Activated CD4-positive, alpha-beta T cell treated with anti-CD3 and anti-CD28 coated beads for 4 hours (primary cell): ENCODE measurements at places on chromosomes 16 and 17.
A peak's percentile ranks its signal among the peaks of the same experiment; 100 is the strongest.

DNA sequence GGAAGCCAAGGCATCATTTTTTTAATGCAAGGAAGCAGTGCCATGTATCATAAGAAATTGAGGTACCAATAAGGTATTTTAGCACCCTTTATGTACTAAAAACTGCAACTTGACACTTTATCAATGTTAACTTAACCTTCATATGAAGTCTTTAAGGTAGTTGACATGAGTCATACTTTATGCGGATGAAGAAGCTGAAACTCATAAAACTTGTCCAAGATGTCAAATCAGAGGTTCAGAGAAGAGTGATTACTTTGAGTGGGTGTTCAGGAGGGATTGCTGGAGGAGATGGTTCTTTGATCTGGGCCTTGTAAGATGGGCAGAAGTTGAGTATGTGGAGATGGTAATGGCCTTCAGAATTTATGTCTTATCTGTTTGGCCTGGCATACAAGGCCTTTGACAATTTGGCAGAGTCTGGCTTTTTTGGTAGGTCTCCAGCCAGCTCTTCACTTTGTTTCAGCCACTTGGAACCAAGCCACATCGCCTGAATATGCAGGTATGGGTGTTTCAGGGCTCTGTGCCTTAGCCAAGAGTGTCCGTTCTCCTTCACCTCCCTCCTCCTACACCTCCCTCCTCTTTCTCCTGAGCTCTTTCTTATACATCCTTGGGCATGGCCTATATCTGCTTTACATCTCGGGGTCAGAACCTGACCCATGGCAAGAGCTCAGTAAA is 23.7 kb downstream of the YPEL2 start:
- no peak for DNase-seq

DNA sequence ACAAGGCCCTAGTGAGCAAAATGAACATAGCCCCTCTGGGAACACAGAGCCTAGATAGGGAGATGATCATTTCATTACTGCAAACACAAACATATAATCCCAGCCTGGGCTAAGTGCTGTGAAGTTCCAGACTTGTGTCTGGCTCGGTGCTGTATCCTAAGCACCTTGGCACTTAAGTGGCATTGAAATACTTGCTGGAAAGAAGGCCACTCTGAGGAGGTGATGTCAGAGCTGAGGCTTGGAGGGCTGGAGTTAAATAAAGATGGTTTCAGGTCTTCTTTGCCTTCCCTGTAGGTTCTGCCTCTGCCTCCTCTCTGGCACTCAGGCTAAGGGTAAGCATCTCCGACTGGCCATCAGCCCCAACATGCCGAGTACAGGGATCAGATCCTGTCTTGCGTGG is 2.4 kb upstream of the CACNA1G start:
- no peak for DNase-seq

DNA sequence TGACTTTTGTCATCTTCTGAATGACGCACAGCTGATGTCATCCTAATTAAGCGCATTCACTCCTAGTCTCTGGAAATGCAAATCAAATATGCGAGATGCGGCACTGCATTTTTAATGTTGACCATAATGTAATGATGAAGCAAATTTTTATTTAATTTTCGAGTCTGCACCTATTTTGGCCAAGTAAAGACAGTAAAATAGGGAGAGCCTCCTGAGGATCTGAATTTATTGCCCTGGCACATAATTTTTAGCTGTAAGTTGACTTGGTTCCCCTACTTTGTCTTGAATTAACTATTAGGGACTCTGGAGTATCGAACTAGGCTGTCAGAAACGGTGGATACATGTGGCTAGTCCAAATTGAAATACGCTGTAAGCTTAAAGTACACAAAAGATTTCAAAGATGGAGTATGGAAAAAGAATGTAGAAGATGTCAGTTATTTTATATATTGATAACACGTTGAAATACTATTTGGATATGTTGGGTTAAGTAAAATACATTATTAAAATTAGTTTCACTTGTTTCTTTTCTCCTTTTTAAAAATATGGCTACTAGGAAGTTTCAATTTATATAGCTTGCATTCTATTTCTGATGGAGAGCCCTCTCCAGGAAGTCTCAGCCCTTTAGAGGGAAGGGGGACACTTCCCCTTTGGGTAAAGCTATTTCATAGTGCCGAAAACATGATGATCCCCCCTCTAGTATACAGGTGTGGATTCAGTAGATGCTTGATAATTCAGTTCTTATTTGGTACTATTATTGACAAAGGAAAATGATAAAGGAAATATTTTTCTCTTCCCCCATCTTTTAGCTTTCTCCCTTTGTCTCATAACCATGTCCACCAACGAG is 991 bp downstream of the KPNA2 start:
- no peak for DNase-seq

DNA sequence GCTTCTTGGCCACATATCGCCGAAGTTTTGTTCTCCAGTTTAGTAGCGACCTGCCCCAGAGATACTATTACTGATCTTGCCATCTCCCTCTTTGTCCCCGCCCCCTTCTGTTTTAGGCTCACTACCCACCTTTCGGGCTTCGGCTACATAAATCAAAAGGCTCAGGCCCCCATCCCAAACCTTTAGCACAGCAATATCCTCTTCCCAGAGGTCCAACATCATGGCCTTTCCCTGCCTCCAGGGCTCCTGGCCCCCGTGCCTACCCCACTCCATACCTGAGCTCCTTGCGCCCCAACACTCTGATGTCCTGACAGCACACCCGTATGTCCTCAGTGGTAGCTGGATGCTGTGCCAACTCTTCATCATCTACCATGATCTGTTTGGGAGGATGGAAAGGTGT is 2.9 kb upstream of the PSMC5 start:
- DNase-seq = no peak

- peak; percentile 59 for DNase-seq
Measured at GRCh38 chr16:27154705-27155521, 48.4 kb upstream of the KDM8 start.

DNA sequence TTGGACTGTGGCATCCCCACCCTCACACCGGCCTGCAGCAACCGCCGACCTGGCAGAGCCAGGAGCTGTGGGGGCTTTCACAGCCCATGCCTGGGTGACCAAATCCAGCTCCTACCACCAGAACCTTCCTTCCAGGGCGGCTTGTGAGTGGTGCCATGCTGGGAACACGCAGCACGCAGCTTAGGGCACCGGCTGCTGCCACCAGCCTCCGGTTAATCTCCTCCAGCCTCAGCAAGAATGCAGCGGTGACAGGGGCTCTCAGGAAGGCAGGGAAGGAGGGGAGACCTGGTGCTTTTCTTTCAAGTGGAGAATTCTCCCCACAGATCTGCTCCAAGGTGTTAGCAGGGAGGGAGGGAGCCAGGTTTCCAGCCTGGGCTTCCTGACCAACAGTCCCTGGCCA is 32.3 kb upstream of the ANKRD40CL start:
- no peak for DNase-seq

GRCh38 chr16:23236983-23237382 is 54.4 kb downstream of the SCNN1G start:
- DNase-seq = no peak

GRCh38 chr16:19704321-19705145 is 13.5 kb downstream of the KNOP1 start:
- no peak for DNase-seq

- DNase-seq = no peak
Measured at GRCh38 chr16:14549789-14550153, 80.3 kb downstream of the PARN start.

GRCh38 chr16:28179354-28179753 is 32.4 kb downstream of the XPO6 start:
- DNase-seq = no peak
